ENCODE measurements at places on chromosomes 7 and 10.

DNA sequence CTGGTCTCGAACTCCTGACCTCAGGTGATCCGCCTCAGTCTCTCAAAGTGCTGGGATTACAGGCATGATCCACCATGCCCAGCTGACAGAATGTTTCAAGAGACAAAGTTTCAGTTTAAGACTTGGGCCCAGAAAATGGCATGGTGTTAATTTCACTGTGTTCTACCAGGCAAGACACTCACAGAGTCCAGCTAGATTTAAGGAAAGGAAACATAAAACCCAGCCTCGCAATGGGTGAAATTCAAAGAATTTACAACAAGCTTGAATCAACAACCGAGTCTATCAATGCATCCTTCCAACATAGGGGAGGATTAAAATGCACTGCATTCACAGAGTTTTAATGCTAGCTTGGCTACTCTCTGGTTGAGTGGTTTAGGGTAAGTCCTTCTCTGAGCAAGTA is 764.0 kb downstream of the XPNPEP1 start:
- no peak for DNase-seq

DNA sequence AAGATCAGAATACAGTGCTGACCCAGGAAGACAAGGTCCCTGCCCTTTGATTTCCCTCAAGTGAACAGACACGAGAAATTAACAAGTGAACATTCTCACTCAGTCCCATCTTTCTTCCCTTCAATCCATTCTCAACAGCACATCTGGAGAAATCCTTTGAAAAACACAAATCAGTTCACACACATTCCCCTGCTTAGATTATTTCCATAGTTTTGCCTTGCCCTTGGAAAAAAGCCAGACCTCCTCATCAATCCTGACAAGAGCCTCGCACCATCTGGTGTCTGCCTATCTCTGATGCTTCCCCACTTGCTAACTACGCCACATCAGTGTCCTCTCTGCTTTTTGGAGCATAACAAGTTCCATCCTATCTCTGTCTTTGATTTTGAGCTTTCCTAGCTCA is 94.4 kb upstream of the KIAA1217 start:
- no peak for DNase-seq

GRCh38 chr7:106493041-106493731 is 167.8 kb downstream of the CCDC71L start:
- DNase-seq: no peak

GRCh38 chr10:24603333-24603732 is 120.4 kb downstream of the ARHGAP21 start:
- DNase-seq: peak; percentile 56

DNA sequence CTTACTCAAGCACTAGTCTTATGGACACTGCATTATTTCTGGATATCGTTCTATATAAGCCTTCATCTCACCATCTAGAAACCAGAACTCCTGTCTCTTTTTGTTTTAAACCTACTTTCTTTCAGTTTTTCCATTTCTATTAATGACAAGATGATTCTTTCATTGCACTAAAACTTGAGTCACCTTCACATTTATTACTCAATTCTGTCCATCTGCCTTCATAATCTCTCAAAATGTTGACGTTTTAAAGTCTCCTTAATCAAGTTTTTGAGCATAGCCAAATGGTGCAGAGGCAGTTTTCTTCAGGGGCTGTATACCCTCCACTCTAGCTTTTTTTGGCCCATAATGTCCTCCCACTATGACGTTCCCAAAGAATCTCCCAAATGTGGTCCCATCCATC is 17.6 kb downstream of the STAM start:
- no peak for DNase-seq

DNA sequence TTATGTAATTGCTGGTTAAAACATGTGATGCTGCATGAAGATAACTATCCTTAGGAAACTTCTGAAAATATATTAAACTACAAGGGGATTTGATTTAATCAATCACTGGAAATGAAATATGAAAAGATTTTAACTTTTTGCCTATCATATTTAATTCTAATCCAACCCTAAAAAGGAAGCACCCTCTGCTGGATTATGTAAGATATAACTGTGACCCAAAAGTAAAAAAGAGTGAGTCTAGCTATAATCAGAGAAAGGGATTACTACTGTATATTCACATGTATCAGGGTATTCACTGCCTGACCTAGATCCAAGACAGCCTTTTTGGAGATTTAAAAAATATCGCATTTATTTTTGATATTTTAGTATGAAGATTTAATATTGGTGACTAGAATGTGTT is 295.5 kb downstream of the MDFIC start:
- no peak for DNase-seq

DNA sequence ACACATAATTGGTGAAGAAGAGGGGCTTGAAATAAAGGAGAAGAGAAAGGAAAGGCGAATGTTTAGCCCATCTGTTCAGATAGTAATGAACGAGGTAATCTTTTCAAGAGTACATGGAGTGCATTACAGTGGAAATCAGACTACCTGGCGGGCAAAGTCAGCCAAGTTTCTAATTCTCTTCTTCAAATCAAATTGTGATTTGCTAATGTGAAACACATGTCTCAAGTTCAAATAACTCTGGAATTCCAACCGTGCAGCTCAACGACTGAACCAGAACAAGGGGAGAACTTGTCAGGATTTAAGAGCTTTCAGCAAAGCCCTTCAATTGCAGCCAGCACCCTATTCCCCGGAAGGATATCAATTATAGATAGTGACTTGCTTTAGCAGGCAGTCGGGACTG is 216.9 kb downstream of the GLI3 start:
- no peak for DNase-seq

- DNase-seq: peak; percentile 91
Observed at GRCh38 chr7:108311446-108312168, 144.6 kb downstream of the NRCAM start.

GRCh38 chr7:33883671-33883965 is 21.7 kb upstream of the BMPER start:
- no peak for DNase-seq

GRCh38 chr7:35401217-35401879 is 147.4 kb upstream of the TBX20 start:
- DNase-seq: no peak

DNA sequence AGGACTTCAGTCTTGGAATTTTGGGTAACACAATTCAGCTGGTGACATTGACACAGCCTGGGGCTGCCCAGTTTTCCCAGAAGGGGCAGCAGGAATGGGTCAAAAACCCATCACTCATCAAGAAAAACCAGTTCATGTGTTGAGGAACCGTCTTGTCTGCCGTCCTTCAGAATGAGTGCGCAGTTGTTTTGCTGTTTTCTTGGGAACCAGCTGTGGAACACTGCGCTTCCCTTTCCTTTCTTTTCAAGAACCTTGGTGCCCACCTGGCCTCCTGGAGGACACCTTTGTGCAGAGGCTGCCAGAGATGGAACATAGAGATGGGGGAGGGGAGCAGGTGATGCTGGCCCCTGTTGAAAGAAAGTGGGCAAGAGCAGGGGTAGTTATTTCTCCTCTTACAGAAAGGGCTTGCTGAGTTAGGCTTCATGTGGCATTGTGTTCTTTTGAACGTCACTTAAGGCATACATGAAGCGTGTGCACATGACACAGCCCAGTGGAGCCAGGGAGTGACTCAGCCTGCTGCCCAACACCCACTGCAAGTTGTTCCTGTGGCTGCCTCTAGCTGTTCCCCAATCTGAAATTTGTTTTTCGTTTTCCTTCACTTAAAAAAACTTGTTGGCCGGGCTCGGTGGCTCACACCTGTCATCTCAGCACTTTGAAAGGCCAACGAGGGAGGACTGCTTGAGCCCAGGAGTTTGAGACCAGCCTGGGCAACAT is 87.4 kb upstream of the TNS3 start:
- peak; percentile 81 for DNase-seq

- no peak for DNase-seq
Observed at GRCh38 chr7:4196121-4196819, 485.8 kb upstream of the FOXK1 start.

DNA sequence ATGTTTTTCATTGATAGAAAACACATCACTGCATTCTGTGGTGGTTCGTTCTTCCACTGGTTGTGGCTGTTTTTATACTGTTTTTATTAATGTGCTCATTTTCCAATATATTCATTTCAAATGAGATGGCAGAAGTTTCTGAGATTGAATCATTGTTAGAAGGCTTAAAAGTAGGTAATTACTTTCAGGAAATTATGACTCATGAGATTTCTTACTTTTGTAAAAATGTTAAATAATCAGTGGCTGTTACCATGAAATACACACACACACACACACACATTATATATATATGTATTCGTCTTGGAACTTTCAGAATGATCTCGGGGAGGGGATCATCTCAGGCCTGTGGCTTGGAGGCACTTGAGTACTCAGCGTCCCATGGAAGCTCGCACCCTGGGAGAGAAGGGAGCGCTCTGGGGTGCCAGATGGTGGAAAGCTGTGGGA is 66.1 kb downstream of the ZMYND11 start:
- no peak for DNase-seq

All from foreskin melanocyte (primary cell).